ENCODE measurements at places on chromosomes 16 and 17. TPM values are rescaled to one million over a fixed set of nuclear protein-coding genes. Genes with fewer than 3 reads are reported as not detected.

TBC1D28 gene
- not detected for total RNA-seq

SNRNP25 gene
- 14.0 TPM for total RNA-seq

GDPD3 gene
- 33.3 TPM for total RNA-seq

ZFHX3 gene
- 16.0 TPM for total RNA-seq

EME1 gene
- total RNA-seq: not detected

CX3CL1 gene
- 1.7 TPM for total RNA-seq

RHBDL1 gene
- total RNA-seq: 10.2 TPM

MYH8 gene
- not detected for total RNA-seq

RNF222 gene
- total RNA-seq: not detected

NXPH3 gene
- 0.75 TPM for total RNA-seq

ARL5C gene
- not detected for total RNA-seq

CCDC40 gene
- 0.75 TPM for total RNA-seq

GRIN2C gene
- not detected for total RNA-seq

TMEM88 gene
- 8.1 TPM for total RNA-seq

HYDIN gene
- 1.4 TPM for total RNA-seq

KRTAP4-4 gene
- total RNA-seq: not detected

MYH2 gene
- not detected for total RNA-seq

KRT25 gene
- total RNA-seq: not detected

NPIPA2 gene
- not detected for total RNA-seq

CCL3 gene
- total RNA-seq: 4.4 TPM

TEPSIN gene
- 180 TPM for total RNA-seq

TEX19 gene
- total RNA-seq: not detected

ST6GALNAC1 gene
- total RNA-seq: 281 TPM

MMP15 gene
- total RNA-seq: 48.0 TPM

KRT9 gene
- not detected for total RNA-seq

PNMT gene
- total RNA-seq: 48.3 TPM

PRR11 gene
- 15.7 TPM for total RNA-seq

CD300E gene
- total RNA-seq: not detected

NUDT7 gene
- 18.2 TPM for total RNA-seq

Measured in transverse colon (tissue), 4 donors.